AG10803 (cell line): ENCODE measurements at places on chromosomes 4 and X.

DNA sequence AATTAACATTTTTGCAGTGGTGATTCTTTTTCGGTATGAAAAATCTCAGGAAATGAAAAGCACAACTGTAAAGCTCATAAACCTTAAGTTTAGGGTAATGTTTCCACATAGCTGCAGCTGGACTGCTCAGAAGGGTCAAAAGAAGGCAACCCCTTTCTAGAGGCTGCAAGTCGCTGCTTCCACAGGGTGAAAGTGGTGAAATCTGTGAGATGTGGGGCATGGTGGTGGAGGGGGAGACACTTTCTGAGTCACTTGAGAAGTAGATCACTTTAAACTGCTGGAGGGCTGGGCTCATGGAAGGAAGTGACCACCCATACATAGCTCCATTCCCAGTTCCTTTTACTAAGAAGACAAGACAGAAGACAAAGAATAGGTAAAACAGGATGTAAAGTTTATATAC is 8.7 kb downstream of the SFRP2 start:
- DNase-seq: no peak

- no peak for DNase-seq
These were observed 28.5 kb upstream of the FGG start for GRCh38 chr4:154640999-154641398.

DNA sequence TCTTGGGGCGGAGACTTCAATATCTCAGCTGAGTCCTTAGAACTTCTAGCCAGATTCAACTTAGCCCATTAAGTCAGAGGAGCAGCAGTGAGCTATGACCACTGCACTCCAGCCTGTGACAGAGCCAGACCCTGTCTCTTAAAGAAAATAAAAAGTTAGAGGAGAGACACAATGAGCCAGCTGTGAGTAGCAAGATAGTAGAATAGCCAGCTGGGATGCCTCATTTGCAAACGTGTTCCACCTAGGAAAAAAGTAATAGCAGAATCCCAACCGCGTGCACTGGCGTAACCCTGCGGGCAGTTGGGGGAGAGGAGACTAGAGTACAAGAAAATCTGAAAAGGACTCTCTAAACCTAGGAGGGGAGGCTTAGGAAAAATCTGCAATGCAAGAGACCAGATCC is 133.2 kb upstream of the ANXA3 start:
- no peak for DNase-seq

DNA sequence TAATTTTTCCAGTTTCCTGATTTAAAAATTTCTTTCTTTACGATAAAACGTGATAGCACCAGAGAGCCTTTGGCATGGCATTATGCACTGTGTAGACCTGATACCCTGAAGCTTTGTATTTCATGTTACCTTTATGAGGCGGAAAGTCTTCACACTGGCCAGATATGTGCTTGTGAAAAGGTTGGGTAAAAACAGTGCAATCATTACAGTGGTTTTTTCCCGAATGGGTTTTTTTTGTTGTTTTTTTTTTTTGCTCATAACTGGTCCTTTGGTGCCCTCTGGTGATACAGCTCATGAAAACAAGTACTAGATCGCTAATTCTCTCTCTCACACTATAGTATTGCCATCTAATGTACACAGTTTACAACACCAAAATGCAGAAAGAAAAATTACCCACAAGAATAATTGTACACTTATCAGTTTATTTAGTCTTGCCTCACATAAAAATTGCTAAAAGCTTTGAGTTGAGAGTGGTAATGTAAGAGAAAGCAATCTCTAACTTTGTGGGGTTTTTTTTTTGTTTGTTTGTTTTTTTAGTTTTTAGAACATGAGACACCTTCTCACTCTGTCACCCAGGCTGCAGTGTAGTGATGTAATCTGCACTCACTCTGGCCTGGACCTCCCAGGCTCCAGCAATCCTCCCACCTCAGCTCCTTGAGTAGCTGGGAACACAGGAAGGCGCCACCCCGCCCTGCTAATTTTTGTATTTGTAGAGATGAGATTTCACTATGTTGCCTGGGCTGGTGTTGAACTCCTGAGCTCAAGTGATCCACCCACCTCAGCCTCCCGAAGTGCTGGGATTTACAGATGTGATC is 21.3 kb downstream of the SPCS3 start:
- peak; percentile 50 for DNase-seq

- no peak for DNase-seq
These were observed at the start of gene GPC3 for GRCh38 chrX:133985164-133985966. Gene GPC3 (minus strand): TSS chrX:133985594.

DNA sequence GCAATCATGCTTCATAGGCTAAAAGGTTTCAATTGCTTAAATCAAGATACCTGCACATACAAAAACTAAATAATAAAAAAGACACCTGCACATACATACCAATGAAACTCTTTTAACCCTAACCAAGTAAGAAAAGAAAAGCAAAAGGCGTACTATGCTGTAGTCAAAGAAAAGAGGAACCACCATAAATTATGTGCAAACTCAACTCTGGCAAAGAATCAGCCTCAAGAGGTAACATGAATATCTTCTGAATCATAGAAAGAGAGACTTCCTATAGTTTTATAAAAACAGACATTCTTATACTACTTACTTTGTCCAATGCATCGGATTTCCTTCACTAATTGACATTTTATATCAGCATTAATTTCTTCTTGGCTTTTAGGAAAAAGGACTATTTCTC is 29.3 kb downstream of the MMGT1 start:
- no peak for DNase-seq

DNA sequence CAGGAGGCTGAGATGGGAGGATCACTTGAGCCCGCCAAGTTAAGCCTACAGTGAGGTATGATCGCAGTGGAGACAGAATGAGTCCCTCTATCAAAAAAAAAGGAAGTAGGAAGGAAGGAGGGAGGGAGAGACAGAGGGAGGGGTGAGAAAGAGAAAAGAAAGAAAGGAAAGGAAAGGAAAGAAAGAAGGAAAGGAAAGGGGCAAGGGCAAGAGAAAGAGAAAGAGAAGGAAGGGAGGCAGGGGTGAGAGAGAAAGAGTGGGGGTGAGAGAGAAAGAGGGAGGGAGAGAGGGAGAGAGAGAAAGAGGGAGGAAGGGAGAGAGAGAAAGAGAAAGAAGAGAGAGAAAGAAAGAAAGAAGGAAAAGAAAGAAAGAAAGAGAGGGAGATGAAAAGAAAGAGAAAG is 13.2 kb downstream of the ELF2 start:
- no peak for DNase-seq

DNA sequence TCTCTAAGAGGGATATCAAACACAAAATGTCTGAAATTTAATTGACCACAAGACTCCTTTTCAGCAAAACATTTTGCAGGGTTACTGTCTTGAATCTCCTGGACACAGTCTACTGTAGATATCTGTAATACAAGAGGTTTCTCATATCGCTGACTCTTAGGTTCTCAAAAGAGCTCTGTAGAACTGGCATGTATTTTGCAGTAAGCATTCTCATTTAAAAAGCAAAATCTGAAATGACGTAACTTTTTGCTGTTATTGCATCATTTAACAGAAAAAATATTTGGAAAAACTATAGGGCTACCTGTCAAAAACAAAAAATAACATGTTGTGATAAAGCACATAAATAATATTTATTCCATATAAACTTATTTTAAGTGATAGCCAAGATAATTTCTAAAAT is 114.2 kb downstream of the CDS1 start:
- DNase-seq: no peak

DNA sequence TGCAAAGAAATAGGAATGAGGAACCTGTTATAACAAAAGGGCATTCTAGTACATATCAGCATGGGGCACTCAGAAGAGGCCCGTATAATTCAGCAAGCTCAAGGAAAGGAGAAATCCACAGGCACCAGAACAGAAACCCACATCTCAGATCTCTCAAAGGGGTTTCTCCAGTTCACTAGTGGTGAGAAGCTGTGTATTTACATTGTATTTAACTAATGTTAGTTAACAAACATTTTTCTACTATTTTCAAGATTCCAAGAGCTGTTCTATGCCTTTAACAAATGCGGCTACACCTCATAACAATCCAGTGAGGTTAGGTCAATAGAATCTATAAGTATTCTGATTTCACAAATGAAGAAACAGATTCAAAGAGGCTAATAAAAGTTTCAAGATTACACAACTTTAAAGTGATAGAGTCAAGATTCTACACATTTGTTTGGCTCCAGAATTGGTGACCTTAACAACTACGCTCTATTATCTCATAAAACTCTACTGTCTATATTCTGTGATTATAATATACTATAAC is 77.3 kb downstream of the CXXC4 start:
- no peak for DNase-seq

DNA sequence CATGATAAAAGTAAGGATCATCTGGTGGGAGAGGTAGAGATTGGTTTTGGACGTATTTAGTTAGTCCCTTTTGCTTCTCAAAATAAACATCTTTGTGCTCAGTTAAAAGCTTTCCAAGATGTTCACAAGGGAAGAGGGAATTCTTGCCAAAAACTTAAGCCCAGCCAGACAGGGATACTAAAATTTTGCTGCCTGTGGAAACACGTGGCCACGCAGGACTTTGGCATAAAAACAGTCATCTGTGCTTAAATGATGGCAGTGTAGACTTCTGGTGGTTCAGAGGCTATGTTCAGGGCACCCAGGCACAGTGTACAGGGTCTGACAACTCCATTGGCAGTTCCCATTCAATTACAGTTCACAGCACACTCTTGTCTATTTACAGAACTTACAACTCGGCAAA is 93.2 kb upstream of the JADE1 start:
- peak; percentile 53 for DNase-seq

DNA sequence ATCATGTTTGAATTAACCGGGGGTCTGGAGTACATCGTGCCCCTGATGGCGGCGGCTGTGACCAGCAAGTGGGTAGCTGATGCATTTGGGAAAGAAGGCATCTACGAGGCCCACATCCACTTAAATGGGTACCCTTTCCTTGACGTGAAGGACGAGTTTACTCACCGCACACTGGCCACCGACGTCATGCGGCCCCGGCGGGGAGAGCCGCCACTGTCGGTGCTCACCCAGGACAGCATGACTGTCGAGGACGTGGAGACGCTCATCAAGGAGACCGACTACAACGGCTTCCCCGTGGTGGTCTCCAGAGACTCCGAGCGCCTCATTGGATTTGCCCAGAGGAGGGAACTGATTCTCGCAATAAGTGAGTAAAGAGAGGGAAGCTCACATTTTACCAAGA is 56.9 kb downstream of the CLCN4 start:
- DNase-seq: no peak

- DNase-seq: no peak
These were observed 2.4 kb downstream of the KLHL2 start for GRCh38 chr4:165209796-165210195.

DNA sequence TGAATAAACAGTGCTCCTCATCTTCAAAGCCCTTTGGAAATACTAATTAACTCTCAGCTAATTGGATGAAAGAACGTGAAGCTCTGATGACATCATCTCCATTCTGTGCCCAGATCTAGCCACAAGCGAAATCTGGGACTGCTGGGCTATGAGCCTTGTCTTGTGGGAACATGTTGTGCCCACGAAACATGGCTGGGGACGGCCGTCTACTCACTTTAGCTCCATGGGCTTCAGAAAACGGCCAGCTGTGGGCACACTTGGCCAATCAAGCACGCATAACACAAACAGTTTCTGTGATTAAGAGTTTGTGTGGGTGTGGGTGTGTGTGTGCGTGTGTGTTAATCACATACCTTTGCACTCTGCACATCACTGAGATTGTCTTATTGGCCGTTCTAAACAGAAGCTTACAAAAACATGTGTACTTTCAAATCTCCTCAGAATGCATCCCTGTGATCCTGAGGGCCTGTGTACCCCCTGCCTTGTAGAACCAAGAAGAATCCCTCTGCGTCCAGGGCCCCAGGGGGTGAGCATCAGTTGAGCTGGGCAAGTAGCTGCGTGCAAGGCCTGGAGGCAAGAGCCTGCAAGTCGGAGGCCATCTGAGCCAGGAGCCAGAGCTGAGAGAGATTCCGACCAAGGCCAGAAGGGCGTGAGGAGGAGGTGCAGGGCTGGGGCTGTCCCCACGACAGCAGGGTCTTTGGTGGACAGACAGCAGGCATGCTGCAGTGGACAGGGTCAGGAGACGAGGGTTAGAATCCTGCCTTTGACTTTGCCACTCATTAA is 18.7 kb upstream of the ZNF185 start:
- no peak for DNase-seq

DNA sequence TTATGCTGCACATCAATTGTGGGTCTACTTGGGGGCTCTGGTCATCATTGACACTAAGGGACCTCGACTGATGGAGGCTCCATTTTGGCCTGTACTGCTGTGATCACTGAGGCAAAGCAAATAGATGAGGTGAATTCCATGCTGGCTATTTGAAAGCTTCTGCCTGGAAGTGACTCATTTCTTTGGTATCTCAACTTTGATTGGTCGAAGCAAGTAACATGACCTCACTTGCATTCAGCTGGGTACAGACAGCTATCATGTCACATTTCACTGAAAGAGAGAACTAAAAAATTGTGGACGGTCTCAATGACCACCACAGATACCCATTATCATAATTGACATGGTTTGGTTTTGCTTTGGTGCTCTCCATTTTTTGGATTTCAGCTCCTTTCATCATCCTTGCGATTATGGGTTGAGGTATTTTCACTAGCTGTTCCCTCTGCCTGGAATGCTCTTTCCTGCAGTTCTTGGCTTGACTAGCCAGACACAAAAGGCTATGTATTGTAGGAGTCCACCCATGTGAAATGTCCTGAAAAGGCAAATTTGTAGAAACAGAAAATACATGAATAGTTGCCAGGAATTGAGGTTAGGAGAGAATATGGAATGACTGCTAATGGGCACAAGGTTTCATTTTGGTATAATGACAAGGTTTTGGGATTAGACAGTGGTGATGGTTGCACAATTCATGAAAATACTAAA is 369.2 kb upstream of the LCORL start:
- peak; percentile 3 for DNase-seq

DNA sequence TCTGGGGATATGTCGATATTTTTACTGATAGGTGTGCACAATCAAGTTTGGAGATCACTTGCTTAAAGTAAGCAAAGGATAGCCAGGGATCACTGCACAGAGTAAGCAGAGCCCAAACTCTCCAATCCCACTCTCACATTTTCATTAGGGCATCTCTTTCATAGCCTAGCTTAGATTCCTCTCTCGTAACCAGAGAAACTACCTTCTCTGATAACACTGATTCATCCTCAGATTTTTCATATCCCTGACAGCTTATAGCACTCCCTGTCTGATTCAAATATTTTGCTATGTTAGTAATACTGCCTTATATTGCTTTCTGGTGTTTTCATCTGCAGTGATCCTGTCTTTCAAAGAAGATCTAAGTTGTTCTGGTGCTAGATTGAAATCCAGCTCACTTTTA is 123.7 kb downstream of the CBLL2 start:
- no peak for DNase-seq

GRCh38 chr4:186037692-186038658 is 31.0 kb upstream of the TLR3 start:
- DNase-seq: peak; percentile 83

GRCh38 chr4:123573866-123574508 is 177.4 kb downstream of the SPRY1 start:
- DNase-seq: no peak

DNA sequence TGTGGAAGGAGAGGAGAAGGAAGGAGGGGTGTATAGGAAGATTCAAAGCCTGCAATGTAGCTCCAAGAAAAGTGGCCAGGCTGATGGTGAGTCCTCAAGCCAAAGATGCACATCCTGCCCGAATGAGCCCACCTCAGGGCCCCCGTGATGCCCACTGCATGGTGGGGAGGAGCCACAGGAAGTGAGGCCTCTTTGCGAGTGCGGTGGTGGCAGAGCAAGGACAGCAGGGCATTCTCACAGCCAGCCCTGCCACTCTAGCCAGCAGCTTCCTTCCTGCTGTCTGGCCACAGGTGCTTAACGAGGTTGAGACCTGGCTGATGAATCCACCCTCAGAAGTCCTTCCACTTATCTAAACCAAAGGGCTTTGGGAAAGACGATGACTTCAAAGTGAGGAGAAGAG is 55.8 kb downstream of the BCOR start:
- DNase-seq: no peak

GRCh38 chr4:156237231-156237630 is 283.6 kb upstream of the CTSO start:
- DNase-seq: no peak
